SK-N-SH (cell line): ENCODE measurements at places on chromosomes 6 and 20.

- no peak for DNase-seq
Measured at GRCh38 chr6:88248709-88249321, 82.7 kb upstream of the CNR1 start.

- DNase-seq = no peak
Measured at GRCh38 chr6:124022641-124023040, 219.0 kb downstream of the NKAIN2 start.

DNA sequence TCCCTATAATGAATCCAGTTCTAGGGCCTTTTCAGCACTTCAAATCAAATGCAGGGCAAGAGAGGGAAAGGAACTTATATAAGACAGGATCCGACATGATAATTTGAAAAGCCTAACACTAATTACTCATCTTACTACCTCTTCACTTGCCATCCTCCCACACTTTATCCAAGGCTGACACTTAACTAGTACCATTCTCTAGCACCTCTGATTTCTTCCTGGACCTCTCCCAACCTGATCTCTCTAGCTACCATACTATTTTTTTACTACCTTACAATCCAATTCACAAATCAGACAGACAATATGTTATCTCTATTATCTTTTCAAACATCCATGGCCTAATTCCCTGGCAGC lies 50.4 kb downstream of the BTBD9 start:
- no peak for DNase-seq

DNA sequence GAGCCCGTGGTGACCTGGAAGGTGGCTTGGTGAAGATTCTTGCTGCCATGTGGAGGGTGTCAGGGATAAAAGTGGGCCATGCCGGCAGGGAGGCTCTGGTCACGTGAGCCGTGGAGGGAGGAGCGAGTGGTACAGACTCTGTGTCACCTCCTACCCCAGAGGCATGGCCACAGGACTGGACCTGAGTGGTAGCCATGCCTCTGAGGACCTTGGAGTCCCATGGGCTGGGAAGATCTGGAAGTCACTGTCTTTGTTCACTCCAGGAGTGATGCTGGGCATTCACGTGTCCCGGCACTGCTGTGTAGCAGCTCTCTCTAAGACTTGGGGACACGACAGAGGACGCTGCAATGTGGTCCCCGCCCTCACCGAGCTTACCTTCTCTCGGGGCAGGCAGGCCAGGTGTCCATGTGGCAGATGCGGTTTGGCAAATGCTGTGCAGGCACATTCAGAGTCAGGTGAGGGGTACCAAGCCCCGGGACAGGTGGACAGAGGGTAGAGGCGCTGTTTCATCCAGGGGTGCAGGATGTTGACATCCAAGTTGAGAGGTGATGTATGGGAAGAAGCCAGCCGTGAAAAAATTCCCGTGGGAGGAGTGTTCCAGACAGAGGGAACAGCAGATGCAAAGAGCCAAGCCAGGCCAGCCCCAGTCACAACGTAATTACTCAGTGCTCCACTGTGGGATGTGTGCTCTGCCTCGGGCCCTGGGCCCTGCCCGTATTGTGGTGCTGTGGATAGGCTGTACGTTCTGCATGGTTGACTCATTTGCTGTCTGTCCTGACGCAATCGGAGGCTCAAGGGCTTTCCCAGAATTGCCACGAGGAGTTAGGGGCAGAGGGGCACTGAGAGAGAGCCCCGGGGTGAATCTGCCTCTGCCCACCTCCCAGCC lies 307.8 kb downstream of the TAF4 start:
- no peak for DNase-seq

GRCh38 chr6:77074037-77074713 lies 389.1 kb downstream of the HTR1B start:
- no peak for DNase-seq

GRCh38 chr6:62971976-62972658 lies 239.2 kb upstream of the FKBP1C start:
- DNase-seq = no peak

DNA sequence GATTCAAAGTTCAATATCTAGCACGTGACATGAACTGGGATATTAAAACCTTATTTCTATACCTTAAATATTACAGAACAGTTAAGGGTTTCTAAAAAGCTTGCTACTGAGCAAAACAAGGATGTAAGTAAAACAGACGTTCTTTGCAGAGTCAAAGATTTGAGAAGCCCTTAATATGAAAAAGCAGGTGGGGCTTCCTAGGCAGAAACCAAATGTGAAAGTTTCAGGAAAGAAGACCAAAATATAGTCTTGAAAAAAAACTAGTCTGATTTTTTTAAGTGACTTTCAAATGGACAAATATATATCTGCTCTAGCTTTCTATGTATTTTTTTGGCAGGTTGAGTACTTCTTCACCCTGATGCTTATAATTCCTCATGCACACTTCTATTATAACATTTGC lies 63.2 kb downstream of the TNFRSF21 start:
- DNase-seq = no peak

- DNase-seq = no peak
Measured at GRCh38 chr6:3211681-3212080, 15.8 kb downstream of the TUBB2B start.

GRCh38 chr6:24107294-24107693 lies 18.7 kb upstream of the NRSN1 start:
- DNase-seq = no peak

DNA sequence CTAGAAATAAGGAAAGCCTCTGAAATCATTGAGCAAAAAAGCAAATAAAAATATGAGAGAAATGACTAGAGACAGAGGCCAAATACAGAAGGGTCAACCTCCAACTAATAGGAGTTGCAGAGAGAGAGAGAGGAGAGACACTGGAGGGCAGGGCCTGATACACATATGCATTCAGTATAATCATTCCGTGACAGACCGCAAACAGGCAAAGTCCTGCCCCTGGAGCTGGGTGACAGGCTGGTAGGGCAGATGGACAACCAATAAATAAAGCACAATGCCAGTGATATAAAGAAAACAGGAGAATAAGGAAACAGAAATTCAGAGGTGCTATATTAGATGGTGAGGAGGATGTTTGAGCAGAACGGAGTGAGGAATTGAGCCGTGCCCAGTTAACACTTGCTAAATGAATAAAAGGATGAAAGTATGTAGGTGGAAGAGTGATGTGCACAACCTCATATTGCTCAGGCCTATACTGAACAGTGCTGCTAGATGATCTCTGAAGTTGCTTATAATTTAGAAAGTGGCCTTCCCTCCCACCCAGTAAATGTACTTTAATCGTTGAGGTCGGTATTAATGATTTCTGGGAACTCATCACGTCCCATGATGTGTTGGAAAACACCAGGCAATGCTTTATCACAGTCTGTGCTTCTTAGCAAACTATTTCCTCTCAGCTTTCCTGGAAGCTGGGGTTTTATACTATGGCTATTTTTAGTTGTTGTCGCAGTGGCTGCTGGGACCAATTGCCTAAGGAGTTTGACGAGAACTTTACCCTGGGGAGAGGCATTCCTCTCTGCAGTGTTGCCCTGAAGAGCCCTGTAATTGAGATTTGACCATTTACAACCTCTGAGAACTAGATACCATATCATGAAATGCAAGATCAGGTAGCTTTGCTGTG lies 37.6 kb upstream of the CLIC5 start:
- no peak for DNase-seq

DNA sequence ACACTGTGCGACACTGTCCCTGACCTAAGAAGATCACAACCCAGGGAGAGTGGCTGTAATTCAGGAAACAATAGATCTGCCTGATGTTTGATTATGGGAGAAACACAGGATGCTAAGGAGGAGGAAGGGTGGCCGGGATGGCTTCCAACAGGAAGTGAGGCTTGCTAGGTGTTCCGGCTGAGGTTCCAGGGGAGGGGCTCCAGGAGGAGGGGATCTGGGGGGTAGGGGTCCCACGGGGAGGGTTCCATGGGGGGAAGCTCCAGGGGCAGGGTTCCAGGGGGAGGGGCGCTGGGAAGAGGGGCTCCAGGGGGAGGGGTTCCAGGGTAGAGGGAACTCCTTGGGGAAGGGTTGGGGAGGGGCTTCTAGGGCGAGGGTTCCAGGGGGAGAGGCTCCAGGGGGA lies 48.6 kb downstream of the DAAM2 start:
- no peak for DNase-seq

GRCh38 chr6:19175023-19175422 lies 662.1 kb upstream of the ID4 start:
- no peak for DNase-seq
